Renal cortical epithelial cell (primary cell): ENCODE measurements at places on chromosomes 2 and 18. TPM values are rescaled to one million over a fixed set of nuclear protein-coding genes. Genes with fewer than 3 reads are reported as not detected.
A peak's percentile ranks its signal among the peaks of the same experiment; 100 is the strongest.

The RIF1 gene
- 36.5 and 41.8 TPM in 2 replicates for total RNA-seq

DNA sequence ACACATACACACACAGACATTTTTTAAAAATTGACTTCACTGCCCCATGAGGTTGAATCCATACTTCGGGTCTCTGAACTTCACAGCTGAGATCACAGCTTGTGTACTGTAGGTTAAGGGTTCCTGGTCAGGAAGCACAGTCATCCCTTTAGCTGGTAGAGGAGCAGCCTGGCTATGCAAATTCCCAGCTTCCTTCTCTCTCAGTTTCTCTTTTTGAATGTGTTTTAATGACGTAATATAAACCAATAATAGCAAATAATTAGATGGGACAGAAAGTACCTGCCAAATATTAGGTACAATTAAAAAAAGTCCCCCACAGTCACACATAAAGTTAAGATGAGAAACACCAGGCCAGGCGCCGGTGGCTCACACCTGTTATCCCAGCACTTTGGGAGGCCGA lies 178.7 kb downstream of the ZNF385B start:
- peak; percentile 29 for DNase-seq

DNA sequence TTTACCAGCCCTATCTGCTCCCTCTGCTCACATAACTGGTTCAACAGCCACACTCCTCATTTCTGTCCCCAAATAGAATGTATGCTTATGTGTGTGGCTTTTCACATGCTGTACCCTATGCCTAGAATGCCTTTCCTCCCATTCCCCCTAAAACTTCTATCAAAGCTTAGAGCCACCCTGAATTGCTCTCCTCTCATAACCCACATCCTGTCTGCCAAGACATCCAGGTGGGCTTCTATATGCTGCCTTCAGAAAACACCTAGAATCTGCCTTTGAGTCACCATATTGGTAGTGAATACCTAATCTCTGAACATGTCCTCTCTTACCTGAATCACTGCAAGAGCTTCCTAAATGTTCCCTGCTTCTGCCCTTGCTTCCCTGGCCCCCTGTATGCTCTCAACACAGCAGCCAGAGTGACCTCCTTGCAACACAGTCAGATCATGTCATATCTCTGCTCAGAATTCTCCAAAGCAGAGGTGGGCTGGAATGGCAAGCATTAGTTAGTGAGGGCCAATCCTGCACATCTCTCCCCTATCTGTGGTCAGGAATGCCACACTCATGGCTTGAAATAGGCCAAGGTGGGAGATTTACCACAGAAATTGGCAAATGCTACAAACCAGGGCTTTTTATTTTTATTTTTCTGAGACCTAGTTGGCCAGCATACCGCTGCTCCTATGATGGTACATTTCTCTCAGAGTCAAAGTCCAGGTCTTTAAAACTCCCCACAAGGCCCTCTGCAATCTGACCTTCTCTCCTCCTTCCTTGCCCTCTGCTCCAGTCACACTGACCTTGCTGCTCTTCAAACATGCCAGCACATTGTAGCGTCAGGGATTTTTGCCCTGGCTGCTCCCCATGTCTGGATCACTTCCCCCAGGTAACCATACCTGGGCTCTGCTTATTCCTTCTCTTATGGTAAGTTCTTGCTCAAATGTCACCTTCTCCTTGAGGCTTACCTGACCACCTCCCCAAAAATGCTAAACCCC lies 111.8 kb upstream of the STON1 start:
- DNase-seq, result no peak

DNA sequence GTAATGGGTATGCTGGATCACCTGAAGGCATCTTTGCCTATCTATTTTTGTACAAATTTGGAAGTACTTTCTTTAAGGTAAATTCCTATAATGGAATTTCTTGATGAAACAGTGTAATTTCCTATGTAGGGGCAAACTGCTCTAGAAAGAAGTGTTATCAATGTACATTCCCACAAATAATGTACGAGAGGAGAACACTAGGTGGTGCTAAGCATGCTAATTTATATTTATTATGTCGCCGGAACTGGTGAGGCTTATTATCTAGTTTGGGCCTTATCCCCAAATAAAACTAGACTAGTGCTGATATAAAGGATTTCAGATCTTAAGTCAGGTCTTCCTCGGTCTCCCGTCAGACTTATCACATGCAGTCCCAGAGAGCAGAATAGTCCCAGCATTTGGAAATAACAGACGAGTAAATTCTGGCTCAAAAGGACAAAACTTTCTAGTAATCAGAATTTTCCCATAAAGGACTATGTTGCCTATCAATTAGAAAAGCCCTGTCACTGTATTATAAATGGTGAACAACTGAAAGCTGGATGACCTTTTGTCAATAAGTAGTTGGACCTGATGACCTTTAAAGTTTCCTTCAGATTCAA lies 86.9 kb upstream of the RBBP8 start:
- DNase-seq, result peak; percentile 63

The SMAD2 gene
- total RNA-seq, result 135 and 254 TPM in 2 replicates

DNA sequence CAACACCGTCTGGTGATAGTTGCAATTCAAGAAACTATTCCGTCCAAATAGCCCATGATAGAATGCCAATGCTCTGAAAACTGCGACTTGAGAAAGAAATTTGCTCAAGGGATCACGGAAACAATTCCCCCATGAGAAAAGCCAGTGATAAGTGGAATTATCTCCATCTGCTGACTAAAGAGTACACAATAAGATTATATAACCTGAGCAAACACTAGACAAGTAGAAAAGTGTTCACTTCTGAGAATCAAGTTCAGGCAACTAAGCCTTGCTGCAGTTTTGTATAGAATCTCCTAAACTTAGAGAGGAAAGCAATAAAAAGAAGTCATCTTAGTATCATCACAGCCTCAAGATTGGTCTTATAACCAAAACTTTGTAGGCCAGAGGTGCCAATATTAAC lies 336.3 kb upstream of the NRXN1 start:
- no peak for DNase-seq

GRCh38 chr2:7057865-7058400 lies 140.7 kb downstream of the RNF144A start:
- DNase-seq, result no peak
